ENCODE measurements at places on chromosomes 4 and X.

DNA sequence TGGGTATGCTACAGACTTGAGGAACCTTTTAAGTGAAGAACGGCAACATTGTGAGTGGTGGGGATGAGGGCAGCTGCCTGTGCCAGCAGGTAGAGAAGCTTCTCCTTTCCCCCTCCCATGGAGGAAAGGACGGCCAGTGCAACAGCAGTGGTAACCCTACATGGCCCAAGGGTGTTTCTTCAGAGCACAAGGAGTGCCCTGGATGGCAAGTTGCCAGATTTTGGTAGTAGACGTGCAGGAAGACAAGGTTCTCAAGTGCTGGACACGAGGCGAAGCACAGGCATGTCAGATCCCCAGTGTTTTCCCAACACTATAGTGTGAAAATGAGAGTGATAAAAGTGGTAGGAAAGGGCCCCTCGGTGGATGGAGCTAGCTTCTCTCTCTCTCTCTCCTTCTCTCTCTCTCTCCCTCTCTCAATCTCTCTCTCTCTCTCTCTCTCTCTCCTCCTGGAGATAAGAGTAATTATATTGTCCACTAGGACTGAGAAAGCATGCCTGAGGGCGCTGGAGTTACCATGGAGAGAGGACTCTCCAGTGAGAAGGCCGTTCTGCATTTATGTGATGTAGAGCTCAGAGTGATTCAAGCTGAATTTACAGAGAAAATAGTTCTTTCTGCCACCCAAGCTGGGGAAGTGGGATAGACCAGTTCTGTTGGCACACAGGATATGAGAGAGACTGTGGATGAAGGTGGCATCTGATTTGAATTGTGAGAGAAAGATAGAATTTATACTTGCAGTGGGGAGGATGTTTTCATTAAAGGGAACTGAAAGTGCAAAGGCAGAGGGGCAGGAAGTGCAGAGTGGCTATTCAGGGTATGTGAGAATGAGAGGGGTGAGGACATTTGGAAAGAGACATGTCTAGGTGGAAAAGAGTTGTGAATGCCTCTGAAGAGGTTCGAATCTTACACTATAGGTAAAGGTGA, 25.7 kb upstream of the TRPC3 start:
- peak; percentile 0 for DNase-seq

DNA sequence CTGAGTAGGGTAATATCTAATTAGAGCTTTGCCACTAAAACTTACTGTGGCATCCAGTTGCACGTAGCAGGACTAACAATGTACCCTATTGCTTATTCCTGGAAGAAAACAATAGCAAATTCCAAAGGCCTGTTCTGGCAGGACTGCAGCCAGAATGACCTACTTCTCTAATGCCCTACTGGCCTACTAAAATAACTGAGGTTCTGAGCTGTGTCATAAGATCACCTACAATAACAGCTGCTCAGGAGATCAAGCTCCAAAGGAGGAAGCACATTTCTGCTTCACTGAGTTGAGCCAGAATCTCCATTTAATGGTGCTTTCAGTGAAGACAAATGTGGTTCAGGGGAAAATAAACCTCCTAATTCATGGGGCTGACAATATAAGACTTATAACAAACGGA, 42.2 kb upstream of the CXCL8 start:
- DNase-seq = no peak

DNA sequence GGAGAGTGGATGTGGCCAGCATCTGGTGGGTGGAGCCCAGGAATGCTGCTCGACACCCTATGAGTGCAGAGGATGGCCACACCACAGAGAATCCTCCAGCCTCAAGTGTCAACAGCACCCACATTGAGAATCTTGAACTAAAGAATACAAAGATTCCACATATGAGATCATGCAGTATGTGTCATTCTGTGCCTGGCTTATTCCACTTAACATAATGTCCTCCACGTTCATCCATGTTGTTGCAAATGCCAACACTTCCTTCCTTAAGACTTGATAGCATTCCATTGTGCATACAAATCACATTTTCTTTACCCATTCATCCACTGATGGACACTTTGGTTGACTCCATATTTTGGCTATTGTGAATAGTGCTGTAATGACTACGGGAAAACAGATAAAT, 145.8 kb downstream of the PRKX start:
- DNase-seq = no peak

DNA sequence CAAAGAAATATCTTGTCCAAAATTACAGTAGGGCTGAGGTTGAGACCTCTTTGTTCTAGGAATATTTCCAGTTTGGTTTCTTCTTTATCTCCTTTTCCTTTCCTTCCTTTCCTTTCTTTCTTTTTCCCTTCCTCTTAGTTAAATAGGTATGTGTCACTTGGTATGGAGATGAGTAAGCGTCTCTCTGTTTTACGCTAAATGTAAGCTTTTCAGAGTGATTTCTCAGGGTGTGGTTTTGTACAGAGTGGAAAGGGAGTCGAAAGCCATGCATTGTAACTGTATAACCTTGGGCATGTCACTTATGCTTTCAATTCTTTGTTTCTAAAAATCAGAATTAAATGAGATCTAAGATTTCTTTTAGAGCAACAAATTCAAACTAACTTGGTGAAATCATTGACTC, 54.8 kb downstream of the TLL1 start:
- no peak for DNase-seq

- no peak for DNase-seq
Observed at GRCh38 chr4:48193921-48194468, 59.9 kb upstream of the TXK start.

DNA sequence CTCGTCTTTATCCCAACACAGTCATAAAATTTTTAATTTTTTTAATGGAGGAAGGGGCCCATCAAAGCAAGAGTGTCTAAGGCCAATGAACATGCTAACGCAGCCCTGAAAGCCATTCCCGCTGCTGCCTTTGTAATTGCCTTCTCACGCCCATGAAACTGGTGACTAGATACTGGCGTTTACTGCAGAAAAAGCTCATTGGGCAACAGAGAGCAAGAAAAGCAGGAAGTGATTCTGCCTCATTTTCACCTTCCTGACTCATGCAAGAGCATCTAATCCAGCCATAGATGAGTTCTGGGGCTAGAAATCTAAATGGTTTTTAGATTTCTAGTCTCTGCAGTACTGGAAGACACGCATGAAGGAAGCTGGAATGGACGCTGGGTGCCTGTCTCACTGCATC, 72.5 kb downstream of the ANXA3 start:
- DNase-seq = no peak

GRCh38 chr4:26288355-26288909, 32.4 kb upstream of the RBPJ start:
- DNase-seq = no peak

GRCh38 chrX:128616933-128617332, 564.7 kb upstream of the ACTRT1 start:
- no peak for DNase-seq

DNA sequence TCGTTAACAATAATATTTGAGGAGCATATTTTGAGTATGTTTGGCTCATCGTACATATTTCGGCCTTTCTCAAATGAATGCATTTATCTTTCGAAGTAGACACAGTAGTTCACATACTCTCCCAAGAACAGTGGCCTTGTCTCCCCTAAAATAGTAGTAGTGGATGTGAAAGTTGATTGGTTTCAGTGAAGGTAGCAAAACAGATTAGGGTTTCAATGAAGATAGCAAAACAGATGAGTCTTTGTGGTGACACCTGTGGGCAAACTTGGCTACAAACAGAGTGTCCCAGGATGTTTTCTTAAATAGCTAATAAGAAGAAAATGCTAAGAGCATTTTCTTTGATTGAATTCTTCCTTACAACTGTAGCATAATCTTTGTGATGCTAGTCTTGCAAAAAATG, 67.0 kb downstream of the USP9X start:
- no peak for DNase-seq

DNA sequence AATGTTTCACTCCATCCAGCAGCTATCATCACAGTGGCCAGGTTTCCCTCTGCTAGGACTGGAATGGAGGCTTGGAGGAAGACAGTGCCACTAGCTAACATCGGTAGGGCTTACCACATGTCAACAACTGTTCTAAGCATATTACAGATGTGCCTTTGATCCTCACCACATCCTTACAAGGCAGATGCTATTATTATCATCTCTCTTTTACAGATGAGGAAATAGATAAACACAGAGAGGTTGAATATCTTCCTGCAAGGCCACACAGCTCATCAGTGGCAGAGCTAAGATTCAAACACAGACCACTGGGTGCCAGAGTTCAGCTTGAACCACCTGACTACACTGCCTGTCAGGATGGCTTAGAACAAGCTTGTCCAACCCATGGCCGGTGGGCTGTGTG, 47.4 kb downstream of the MAMLD1 start:
- DNase-seq = no peak

GRCh38 chrX:34918091-34918736, 24.4 kb upstream of the FAM47B start:
- DNase-seq = peak; percentile 8

- DNase-seq = no peak
Observed at GRCh38 chr4:24197955-24198354, 308.1 kb upstream of the PPARGC1A start.

- DNase-seq = no peak
Observed at GRCh38 chr4:169054879-169055278, 44.8 kb upstream of the CBR4 start.

GRCh38 chr4:31290836-31291235, 570.7 kb downstream of the PCDH7 start:
- DNase-seq = no peak

DNA sequence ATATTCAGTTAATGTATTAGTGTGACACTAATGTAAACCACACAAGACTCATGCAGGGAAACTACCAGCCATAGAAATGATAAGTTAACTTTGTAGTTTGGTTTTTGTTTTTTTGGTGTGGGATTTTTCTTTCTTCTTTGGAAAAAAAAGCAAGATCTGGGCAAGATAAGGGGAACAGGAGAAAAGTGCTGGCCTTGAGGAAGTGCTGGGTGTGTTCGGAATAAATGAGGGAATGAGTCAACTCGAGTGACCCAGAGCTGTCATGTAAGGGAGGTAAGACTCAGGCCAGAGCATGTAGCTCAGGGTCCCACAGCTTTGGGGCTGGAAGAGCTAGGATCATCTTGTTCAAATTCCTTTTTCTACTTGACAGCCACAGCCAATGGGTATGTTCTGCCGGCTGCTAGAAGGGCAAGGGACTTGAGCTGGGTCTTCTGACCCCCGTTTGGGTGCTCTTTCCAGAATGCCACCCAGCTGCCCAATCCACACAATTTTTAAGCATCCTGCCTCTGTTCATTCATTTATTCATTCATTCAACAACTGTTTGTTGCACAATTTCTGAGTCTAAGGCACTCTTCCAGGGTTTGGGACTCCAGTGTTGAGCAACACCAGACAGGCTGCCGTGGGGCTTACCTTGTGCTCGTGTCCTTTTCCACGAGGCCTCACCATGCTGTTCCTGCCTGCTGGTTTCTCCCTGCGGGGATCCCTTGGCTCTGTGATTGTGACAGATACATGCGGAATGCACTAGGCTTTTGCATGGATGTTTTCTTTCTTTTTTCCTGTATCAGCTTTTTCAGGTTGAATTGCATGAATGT, 54.5 kb downstream of the CLDN34 start:
- peak; percentile 57 for DNase-seq

GRCh38 chrX:31057691-31058090, 14.2 kb downstream of the FTHL17 start:
- no peak for DNase-seq

GRCh38 chrX:116284400-116284799, 113.9 kb downstream of the AGTR2 start:
- DNase-seq = peak; percentile 58

DNA sequence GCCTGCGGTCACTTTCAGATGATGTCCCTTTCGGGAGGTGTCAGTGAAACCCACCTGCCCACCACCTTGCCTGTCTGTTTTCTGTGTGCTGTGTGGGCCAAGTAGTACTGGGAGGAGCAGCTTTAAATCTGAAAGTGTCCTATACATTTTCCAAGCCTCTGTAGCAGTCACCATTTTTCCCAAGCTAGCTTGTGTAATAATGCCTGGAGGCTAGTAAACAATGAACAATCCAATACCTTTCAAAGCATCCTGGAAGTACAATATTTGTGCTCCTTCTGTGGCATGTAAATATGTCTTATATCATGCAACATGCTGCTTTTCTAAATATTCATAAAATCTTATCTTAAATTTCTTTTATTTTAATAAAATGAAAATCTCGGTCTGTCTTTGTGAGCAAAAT, 111.6 kb upstream of the C1GALT1C1 start:
- DNase-seq = no peak

DNA sequence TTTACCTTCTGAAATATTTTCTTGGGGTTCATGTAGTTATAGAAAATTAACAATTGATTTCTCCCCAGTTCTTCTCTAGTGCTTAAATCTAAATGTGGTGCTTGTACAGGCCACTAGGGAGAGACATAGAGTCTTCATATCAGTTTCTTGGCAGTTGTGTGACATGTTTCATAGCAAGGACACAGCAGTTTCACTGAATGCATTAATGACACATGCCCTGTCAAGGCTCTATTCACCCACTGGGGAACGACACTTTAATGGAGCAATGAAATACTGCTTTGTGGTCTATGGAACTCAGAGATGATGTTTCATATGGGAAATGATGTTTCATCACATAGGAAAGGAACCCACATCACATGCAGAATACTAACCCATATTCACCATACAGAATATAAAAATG, 2.8 kb downstream of the VEGFC start:
- no peak for DNase-seq

DNA sequence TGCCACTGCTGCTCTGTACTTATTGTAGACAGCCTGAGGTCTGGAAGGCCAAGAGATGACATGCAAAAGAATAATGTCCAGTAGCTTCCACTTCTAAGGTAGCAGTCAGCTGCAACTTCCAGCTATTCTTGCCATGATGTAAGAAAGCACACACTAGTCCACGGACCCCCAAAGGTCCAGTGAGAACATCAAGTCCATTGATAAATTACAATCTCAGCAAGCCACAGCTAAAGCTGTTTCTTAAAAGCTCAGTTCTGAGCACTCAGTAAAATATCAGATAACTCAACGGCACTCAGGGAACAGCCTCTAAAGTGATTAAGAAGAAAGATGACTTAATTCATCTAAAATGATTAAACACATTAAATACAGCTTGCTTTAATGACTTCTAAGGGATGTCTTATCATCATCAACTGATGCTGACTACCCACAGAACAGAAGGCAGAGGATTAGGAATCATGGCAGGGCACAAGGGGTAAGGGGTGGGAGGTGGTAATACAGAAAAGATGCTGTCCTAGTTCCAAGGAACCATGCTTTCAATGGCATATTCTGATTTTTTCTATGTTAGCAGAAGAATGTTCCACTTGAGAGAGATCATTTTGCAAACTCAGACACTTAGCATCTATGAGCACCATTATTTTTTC, 99.1 kb upstream of the CBR4 start:
- DNase-seq = no peak

GRCh38 chr4:74738464-74739143, 55.7 kb downstream of the BTC start:
- no peak for DNase-seq

- DNase-seq = no peak
Observed at GRCh38 chrX:108270280-108270679, 167.9 kb downstream of the COL4A6 start.

GRCh38 chrX:134023851-134024281, 38.5 kb upstream of the GPC3 start:
- DNase-seq = no peak

- no peak for DNase-seq
Observed at GRCh38 chr4:144808034-144808433, 162.1 kb downstream of the HHIP start.

GRCh38 chr4:53841711-53842110, 222.7 kb downstream of the CHIC2 start:
- no peak for DNase-seq
